ENCODE measurements at places on chromosomes 13 and 19.

- DNase-seq = no peak
Measured at GRCh38 chr13:25752957-25753551, 298.8 kb downstream of the SHISA2 start.

GRCh38 chr19:3210347-3211017, 14.0 kb upstream of the CELF5 start:
- peak; percentile 54 for DNase-seq

DNA sequence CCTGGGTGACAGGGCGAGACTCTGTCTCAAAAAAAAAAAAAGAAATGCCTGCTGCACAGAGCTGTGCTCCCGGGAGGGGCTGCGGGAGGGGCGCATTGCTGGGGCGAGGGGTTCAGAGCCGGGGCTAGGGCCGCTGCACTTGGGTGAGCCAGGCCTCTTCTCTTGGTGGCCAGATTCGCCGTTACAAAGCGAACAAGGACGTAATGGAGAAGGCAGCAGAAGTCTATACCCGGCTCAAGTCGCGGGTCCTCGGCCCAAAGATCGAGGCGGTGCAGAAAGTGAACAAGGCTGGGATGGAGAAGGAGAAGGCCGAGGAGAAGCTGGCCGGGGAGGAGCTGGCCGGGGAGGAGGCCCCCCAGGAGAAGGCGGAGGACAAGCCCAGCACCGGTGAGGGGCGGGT, 19.0 kb downstream of the PLIN4 start:
- DNase-seq = no peak

- DNase-seq = no peak
Measured at GRCh38 chr19:35063940-35064818, 22.7 kb downstream of the HPN start.

DNA sequence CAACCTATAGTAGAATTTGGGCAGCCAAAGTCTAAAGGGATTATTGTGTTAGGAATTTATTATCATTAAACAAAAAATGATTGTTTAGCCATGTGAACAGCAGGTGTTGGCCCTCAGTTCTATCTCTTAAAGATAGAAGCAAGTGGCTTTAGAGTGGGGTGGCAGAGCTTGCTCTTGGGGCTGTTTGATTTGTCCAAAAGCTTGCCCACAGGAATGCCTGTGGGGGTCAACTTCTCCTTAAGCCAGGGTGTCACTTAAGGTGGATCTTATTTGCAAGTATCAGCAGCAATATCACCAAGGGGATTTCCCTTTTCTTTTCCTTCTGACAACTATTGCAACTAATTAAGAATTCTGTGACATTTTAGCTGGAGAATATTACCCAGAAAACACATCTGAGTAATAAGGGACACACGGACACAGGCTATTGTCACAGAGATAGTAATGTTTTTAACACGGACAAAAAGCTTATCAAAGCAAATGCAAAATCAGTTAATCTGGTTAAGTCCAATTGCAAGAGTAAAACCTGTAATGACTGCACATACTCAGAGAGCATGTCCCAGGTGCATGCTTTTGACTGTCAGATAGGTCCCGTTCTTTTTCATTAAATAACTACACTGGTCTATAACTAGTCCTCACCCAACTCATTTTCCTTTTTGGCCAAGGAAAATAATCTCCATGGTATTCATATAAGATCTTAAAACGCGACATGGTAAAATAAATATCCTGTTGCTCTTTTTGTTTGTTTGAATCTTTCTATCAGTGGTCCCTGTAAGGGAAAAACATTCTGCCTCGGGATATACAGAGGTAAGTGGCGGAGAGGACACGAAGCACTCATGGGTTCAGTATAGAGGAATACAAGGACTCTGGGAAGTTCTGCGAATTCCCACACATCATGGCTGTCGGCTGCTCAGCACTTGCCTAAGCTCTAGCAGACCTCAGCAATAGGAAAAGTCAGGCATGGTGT, 172.1 kb upstream of the RFC3 start:
- DNase-seq = no peak

- DNase-seq = no peak
Measured at GRCh38 chr13:64684685-64685431, 2545.3 kb downstream of the PCDH9 start.

DNA sequence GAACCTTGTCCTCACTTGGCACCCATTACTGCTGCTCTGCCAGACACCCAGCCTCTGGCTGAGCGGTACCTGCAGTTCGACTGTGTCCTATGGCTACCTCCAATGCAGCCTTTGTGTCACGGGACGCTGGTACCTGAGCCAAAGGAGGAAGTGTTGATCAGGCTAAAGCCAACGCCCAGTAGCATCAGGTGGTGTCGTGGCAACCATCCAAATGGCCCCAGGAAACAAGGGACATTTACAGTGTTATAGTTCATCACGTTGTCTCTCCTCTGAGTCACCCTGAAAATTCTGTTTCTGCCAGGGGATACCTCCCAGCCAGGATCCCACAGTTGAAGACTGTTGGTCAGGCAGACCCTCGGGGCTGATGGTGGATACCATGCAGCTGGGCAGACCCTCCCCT, 10.1 kb downstream of the RHPN2 start:
- no peak for DNase-seq

DNA sequence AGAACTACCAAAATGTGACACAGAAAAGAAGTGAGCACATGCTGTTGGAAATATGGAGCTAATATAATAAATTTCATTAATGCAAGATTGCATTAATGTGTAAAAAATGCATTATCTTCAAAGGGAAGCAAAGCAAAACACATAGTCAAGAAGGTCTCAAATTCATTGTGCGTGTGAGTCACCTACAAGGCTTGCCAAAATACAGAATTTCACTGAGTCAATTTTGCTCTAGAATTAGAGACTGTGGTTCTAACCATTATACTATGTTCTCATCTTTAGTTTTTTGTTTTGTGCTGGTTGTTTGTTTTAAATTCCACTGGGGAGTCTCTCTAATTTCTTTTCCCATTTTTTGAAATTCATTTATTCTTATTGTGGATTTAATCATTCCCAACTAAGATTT, 149.8 kb upstream of the SLITRK1 start:
- DNase-seq = no peak

GRCh38 chr19:6772028-6772865, at the start of gene VAV1:
Gene VAV1, plus strand, starts transcription at chr19:6772708. Its CDS starts 100 bp downstream, at chr19:6772808.
- peak; percentile 85 for DNase-seq

DNA sequence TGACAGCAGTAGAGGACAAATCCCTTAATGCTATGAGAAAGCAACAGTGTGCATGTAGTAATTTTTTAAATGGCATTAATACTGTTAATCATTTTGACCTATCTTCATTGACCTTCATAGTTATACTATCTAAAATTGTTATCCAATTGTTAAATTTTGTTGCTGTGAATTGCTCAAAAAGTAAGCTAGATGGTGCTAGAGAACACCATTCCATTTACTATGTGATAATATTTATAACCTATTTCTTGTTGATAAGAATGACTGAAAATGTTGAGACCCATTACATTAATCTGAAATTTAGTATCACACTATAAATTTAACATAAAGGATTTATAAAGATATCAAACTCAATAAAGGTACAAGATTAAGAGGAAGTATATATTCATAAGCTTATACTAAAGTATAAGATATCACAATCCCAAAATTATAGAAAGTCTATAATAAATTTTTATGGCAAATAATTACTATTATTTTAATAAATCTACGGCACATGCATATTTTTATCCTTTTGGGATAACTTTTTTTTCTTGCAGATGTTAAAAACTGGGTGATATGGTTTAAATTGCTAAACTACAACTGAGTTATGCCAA, 1573.3 kb downstream of the PCDH9 start:
- no peak for DNase-seq

DNA sequence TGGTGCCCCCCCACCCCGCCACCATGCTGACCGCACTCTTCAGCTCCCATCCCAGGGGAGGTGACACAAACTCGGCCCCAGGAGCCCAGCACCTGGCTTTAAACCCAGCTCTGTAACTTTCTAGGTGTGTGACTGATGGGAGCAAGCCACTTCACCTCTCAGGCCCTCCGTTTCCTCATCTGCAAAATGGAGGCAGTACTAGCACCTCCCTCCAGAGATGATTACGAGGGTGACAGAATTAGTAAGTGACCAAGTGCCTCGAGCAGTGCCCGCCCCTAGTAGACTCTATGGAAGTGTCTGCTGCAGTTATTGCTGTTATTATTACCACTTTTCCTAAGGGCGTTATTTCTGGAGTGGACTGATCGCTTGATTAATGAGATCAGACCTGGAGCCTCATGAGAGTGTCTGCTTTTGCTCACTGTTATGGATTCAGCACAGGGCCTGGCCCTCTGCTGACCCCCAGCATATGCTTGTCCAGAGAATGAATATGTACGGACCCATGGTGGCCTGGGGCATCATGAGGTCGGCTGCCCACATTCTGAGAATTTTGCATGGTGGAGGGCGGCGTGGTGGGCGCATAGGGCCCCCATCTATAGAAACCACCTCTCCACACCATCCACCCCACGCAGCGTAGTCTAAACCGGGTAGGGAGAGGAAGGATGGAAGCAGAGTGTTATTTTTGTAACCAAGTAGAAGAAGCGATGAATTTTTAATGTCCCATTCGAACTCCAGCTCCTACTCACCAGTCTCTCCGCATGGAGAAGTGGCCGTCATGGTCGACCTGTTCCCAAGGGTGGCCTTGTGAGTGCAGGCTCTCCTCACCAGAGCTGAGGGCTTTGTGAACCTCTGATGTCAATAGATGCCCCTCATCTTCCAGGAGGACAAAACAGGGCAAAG, 48.2 kb downstream of the CAPN12 start:
- no peak for DNase-seq

DNA sequence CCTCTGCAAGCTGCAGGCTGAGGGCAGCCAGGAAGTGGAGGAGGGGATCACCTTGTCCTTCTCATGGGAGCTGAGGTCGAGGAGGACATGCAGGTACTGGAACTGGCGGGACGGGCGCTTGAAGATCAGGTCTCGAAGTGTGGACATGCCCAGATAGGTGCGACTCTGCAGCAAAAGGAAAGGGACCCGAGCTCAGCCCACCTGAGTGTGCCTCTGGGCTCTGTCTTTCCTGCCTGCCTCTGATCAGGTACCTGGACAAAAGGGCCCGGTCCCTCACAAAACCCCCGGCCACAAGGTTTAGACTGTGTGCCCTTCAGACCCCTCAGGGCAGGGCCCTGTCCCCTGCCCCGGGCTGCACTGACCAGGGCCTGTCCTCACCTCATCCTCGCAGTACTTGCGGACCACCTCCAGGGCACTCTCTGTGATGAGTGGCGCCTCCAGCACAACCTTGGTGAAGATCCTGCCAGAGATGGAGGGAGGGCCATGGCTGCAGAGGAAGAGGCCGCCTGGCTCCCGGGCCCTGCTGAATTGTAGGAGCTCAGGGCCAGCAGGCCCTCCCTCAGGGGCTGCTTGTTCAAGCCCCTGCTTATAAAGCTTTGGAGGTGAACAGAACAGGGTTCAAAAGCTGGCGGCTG, 12.5 kb upstream of the RSPH6A start:
- no peak for DNase-seq

DNA sequence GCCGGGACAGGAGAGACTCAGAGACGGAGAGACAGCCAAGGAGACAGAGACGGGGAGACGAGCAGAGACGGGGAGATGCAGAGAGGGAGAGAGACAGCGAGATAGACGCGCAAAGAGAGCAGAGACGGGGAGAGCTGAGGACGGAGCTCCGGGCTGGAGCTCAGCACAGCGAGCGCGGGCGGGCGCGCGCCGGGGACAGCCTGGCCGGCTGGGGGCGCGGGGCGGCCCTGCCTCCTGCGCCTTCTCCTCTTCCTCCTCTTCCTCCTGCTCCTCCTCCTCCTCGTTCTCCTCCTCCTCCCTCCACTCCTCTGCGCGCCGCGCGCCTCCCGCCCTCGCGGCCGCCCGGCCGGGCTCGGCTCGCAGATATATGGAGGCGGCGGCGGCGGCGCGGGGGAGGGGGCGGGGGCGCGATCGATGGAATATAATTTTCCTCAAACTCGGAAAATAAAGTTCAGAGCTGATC, at the start of gene ERFL:
Gene ERFL, minus strand, starts transcription at position 229 of the 463 bp plus-strand sequence. CDS start 15,530 bp downstream, outside the sequence.
- DNase-seq = no peak

DNA sequence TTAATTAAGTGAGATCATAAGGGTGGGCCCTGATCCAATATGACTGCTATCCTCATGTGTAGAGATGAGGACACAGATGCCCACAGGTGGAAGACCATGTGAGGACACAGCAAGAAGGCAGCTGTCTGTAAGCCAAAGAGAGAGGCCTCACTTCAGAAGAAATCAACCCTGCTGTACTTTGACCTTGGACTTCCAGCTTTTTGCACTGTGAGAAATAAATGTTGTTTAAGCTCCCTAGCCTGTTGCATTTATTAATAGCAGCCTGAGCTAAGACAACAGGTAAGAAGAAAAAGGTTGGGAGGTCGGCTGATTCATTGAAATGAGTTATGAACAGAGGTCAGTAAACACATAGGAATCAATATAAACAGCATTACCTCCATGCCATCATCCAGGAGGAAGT, 14.8 kb downstream of the PARP4 start:
- no peak for DNase-seq

DNA sequence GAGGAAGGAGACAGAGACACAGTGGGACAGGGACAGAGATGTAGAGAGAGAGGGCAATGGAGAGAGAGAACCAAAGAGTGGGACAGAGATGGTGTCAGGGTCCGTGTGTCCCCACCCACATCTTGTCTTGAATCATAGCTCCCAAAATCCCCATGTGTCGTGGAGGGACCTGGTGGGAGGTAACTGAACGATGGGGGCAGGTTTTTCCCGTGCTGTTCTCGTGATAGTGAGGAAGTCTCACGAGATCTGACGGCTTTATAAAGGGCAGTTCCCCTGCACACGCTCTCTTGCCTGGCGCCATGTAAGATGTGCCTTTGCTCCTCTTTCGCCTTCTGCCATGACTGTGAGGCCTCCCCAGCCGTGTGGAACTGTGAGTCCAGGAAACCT, 7.5 kb upstream of the PLA2G4C start:
- no peak for DNase-seq

- DNase-seq = no peak
Measured at GRCh38 chr13:30033681-30034457, 183.5 kb upstream of the UBL3 start.

GRCh38 chr13:19597523-19597922, 35.9 kb upstream of the MPHOSPH8 start:
- no peak for DNase-seq

DNA sequence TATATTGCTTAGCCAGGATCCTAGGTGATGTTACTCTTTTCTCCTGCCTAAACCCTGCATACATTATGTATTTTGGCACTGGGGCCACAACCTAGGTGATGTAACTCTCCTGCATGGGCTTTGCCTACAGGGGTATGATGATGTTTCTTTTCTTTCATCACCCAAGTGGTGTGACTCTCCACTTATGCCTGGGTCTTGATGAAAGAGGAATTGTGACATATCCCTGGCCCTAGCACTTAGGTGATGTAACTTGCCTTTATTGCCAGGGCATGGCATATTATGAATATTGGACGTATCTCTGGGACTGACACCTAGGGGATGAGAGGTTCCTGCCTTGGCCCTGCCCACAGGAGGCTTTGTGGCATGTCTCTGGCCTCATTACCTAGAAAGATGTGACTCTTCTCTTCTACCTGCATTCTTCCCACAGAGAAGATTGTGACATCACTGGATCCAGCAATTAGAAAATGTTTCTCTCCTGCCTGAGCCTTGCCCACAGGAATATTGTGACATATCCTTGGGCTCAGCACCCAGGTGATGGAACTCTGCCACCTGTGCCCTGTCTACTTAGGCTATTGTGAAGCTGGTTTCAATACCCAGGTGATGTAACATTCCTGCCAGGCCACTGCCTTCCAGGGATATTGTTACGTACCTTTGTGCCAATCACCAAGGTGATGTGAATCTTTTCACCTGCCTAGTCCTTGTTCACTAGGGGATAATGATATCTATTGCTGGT, 27.3 kb upstream of the ZNF254 start:
- no peak for DNase-seq
